ENCODE measurements at places on chromosomes 6 and 20. TPM values are rescaled to one million over a fixed set of nuclear protein-coding genes. Genes with fewer than 3 reads are reported as not detected.

Gene PKHD1
- not detected for total RNA-seq

Gene RANBP9
- 22.3 TPM for total RNA-seq

Gene PKIB
- 0.17 TPM for total RNA-seq

Gene DUSP15
- 1.3 TPM for total RNA-seq

Gene C6orf141
- 56.2 TPM for total RNA-seq

Gene SNAP25
- total RNA-seq, result not detected

Gene PNISR
- total RNA-seq, result 57.2 TPM

Gene SUPT3H
- total RNA-seq, result 4.8 TPM

Gene CRISP3
- not detected for total RNA-seq

Gene MAP3K5
- total RNA-seq, result 2.3 TPM

Gene SLA2
- total RNA-seq, result not detected

Gene HTR1B
- total RNA-seq, result 1.5 TPM

Gene CGAS
- 0.98 TPM for total RNA-seq

Gene UBD
- 7.8 TPM for total RNA-seq

Gene DNAH8
- total RNA-seq, result under 0.01 TPM

Gene HLA-DOA
- total RNA-seq, result not detected

Gene COL9A1
- total RNA-seq, result not detected

Gene BNIP5
- total RNA-seq, result not detected

Gene COX4I2
- total RNA-seq, result not detected

Gene SAPCD1
- 8.0 TPM for total RNA-seq

Gene RBCK1
- 66.2 TPM for total RNA-seq

Gene SLC4A11
- total RNA-seq, result 7.8 TPM

Gene SIRPG
- total RNA-seq, result not detected

Gene HLA-DQB1
- total RNA-seq, result not detected

Gene TPMT
- 10.5 TPM for total RNA-seq

Gene BPIFA1
- not detected for total RNA-seq

Gene POFUT1
- 33.6 TPM for total RNA-seq

Gene SFTA2
- total RNA-seq, result not detected
